ENCODE measurements at places on chromosomes 2 and 18.

GRCh38 chr2:174683392-174683759 is 80.9 kb downstream of the CHRNA1 start:
- DNase-seq = no peak

DNA sequence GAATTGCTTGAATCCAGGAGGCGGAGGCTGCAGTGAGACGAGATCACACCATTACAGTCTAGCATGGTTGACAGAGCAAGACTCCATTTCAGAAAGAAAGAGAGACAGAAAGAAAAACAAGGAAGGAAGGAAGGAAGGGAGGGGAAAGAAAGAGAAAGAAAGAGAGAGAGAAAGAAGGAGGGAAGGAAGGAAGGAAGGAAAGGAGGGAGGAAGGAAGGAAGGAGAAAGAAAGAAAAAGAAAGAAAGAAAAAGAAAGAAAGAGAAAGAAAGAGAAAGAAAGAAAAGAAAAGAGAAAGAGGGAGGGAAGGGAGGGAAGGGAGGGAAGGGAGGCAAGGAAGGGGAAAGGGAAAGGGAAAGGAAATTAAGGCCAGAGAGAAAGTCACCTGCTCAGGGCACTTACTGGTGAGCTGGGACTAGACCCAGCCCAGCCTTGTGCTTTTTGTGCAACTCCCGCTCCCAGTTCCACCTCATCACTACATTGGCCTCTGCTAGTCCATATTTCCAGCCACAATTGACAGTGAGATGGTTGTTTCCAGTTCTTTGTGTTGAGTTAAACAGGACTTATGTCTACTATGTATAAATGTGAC is 35.7 kb downstream of the MOGAT1 start:
- DNase-seq = no peak

DNA sequence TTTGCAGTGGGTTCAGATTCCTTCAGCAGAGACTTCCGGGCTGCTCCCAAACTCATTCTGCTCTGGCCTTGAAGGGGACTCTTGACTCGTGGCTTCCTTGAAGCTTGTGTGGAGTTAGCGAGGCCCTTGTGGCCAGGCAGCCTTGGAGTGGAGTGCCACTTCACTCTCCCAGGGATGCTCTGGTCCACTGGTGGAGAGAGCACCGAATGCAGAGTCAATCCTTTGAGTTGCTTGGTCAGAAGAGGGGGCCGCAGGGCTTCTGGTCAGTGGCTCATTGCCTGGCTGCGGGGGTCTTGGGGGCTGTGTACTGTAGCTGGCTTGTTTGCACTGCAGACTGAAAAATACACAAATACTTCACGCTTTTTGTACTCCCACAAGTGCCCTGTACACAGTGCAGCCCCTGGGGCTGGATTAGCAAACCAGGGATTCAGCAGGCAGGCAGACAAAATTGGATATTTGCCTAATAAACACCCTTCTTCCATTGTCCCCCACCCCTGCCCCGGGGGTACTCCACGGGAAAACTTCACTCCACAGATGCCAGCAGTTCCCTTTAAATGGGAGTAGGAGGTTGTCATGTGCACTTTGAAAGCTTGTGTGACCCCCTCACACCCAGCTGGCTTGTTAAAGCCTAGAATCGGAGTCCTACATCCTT is 3.2 kb downstream of the GLI2 start:
- no peak for DNase-seq

DNA sequence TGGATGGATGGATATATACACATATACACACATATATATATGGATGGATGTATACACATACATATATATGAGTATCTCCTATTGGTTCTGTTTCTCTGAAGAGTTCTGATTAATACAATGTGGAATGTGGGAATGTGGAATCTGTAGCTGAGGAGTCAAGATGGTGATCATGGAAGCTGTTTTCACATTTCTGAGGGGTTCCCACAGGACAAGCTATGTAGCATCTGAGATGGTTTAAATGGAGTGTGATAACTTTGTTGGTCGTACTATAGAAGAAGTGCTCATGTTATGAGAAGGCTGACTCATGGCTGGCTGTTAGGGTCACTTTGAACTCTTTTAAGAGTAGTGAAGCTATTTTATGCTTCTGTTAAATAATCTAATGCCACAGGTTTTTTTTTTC is 279.7 kb downstream of the MEIS1 start:
- DNase-seq = no peak

DNA sequence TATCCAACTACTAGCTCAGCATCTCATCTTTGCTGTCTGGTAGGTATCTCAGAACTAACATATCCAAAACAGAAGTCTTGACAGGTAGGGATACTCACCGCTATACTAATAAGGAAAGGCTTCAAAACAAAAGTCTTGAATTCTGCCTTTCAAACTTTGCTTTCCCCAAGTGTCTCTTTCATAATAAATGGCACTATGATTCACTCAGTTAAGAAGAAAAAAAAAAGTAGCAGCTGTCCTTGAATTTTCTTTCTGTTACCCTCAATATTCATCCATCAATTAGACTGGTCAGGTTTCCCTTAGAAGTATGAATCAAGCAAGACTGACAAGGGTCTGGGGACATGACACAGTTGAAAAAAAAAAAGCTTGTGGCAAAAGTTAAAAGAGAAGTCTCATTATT is 175.1 kb downstream of the GULP1 start:
- DNase-seq = no peak

GRCh38 chr2:170744248-170745002 is 25.8 kb upstream of the ERICH2 start:
- DNase-seq = no peak
